Foreskin keratinocyte (primary cell): ENCODE measurements at places on chromosomes 3 and 15.

DNA sequence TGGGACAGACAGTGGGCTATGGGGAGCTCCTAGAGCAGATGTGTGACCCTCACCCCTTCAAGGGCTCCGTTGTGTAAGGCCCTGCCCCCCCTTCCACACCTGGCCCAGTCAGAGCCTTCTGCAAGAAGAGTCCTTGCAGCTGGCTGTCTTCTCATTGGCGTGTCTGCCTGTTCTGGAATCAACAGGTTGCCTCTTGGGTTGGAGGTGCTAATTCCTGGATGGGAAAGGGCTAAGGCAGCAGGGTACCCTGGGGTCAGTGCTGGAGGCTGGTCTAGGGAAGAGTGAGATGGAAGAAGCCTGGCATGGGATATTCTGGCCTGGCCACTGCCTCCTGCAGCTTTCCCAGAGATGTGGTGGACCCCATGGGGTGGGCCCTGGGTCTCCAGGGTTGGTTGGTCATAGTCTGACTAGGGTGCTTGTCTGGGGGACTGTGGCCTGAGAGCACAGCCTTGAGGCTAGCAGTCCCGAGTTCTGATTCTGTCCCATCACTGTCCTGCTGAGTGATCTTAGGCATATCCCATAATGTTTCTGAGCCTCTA, 5.1 kb downstream of the TEX264 start:
- DNase-seq = no peak

- peak; percentile 58 for DNase-seq
These were observed 39.4 kb downstream of the WWTR1 start for GRCh38 chr3:149618151-149619123.

DNA sequence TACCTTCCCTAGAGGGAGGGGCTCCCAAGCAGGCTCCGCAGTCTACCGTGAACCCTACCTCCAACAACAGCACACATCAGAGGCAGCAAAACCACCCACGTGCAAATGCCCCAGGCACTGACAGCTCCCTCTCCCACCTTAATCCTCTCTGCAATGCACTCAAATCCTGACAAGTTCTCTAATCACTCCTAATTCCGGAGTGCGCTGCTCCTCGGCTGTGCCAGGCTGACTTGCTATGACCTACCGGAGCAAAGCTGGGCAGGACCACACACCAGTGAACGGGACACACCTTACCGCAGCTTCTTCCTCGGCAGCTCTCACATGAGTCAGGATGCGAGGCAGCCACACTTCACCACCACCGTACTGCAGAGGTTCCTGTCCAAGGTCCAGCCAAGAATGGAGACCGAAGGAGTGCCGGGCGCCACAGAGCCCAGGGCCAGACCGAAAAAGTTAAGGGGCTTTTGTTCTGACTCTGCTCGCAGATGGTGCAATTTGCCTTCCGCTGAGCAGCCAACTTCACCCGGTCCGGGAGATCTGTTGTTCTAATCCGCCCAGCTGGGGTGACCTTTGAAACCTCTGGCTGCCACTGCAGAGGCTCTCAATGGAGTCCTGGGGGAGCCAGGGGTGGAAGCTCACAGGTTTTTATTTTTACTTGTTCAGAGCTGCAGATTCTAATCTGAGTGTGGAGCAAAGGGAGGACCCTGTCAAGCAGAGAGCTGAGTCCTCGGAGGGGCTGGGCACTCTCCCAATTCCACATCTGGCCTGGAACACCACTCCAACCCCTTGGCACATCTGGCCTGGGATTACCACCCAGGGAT, 84.4 kb downstream of the MYLK start:
- peak; percentile 93 for DNase-seq

GRCh38 chr3:173465112-173465511, 67.6 kb downstream of the NLGN1 start:
- peak; percentile 46 for DNase-seq

DNA sequence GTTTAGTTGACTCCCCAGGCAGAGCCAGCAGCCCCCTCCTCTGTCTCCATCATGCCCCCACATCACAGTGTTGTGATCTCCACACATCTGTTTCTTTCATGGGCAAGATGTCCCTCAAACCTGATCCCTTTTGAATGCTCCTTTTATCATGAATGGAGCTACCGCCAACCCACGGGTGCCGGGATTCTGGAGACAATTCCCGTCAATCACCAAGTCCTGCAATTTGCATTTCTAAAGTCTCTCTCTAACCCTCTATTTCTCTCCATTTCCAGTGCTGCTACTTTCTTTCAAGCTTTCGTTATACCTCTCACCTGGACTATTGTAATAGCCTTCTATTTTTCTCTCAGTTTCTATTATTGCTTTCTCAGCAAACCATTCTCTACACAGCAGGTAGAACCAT, 89.7 kb upstream of the CCNL1 start:
- no peak for DNase-seq

- DNase-seq = no peak
These were observed 57.2 kb upstream of the USP3 start for GRCh38 chr15:63447017-63447676.

- DNase-seq = no peak
These were observed 141.0 kb downstream of the MAGI1 start for GRCh38 chr3:65897766-65898165.

- DNase-seq = no peak
These were observed 984 bp upstream of the SMARCC1 start for GRCh38 chr3:47782446-47783308.

GRCh38 chr3:177237206-177237605, 39.9 kb upstream of the TBL1XR1 start:
- no peak for DNase-seq

GRCh38 chr3:51384055-51384725, 901 bp upstream of the MANF start:
- DNase-seq = no peak

GRCh38 chr15:41782371-41783282, 8.3 kb downstream of the MAPKBP1 start:
- no peak for DNase-seq

DNA sequence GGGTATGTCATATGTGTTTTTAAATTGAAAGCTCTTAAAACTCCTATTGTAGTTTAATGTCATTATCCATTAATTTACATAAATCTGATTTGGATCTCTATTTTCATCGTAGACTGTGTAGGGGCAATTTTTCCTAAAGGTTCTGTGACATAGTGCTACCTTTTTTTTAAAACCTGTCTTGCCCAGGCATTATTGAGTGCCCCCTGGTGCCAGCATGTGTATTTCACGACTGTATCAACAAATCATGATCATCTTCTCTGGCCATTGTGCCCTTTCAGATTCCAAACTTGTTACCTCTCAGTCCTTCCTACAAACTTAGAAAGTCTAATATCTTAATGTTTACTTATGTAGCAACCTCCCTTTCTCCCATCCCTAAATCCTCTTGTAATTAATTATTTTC, 97.2 kb upstream of the FLNB start:
- DNase-seq = peak; percentile 6

DNA sequence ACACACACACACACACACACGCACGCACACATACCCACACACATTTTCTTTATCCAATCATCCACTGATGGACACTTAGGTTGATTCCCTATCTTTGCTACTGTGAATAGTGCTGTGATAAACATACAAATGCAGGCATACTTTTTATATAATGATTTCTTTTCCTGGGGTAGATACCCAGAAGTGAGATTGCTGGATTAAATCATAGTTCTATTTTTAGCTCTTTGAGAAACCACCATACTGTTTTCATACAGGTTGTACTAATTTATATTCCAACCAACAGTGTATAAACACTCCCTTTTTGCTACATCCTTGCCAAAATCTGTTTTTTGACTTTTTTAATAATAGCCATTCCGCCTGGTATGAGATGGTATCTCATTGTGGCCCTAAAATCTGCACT, 94.5 kb upstream of the GK5 start:
- no peak for DNase-seq

- DNase-seq = no peak
These were observed 76.6 kb downstream of the CPN2 start for GRCh38 chr3:194274424-194275085.

DNA sequence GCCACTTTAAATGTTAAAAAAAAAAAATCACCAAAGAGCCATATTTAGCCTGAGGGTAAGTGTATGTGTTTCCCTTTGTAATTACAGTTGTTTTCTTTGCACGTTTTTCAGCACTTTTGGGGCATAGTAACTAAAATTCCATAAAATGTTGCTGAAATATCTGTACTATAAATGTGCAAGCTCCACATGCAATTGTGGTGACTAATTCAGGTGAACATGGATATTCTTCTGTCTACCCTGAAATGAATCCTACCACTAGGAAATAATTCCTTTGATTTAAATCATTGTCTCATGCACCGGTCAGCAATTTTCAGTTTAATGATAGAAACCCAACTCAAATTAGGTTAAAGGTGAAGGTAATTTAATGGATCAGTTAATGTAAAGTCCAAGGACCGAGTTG, 13.1 kb upstream of the TFG start:
- DNase-seq = no peak

DNA sequence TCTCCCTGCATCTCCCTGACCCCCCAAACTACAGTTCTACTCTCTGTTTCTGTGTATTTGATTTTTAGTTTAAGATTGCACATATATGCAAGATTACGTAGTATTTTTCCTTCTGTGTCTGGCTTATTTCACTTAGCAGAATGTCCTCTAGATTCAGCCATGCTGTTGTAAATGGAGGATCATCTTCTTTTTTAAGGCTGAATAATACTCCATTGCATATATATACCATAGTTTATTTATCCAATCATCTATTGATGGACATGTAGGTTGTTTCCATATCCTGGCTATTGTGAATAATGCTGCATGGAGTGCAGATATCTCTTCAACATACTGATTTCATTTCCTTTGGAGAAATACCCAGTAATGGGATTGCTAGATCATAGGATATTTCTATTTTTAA, 70.8 kb downstream of the RFTN1 start:
- DNase-seq = no peak

GRCh38 chr3:105950881-105951600, 82.2 kb upstream of the CBLB start:
- DNase-seq = no peak

GRCh38 chr15:44144992-44145391, 50.1 kb downstream of the FRMD5 start:
- DNase-seq = no peak

DNA sequence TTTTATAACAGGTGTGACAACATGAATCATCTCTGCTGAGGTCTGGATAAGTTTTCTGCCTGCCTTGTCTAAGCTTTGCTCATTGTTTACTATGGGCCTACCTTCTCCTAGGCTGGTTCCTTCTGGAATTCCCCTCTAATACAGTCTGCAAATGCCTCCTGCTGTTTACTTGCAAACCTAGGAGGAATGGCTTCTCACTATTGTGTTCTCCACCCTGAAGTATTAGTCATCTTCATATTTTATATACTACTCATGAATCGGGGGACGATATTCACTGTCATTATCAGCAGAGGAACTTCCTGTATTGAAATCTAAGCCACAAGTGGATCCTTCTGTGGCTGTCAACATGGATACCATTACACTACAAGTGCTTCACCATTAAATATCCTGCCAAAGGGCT, 154.8 kb downstream of the PLCL2 start:
- DNase-seq = peak; percentile 98
